ENCODE measurements at places on chromosomes 16 and 17.

- no peak for DNase-seq
Measured at GRCh38 chr16:57533431-57534336, 2.7 kb downstream of the CCDC102A start.

GRCh38 chr17:10729334-10730193 is at the start of gene TMEM220:
TMEM220 (minus strand) TSS chr17:10730023; CDS start chr17:10729851, 172 bp downstream.
- no peak for DNase-seq

DNA sequence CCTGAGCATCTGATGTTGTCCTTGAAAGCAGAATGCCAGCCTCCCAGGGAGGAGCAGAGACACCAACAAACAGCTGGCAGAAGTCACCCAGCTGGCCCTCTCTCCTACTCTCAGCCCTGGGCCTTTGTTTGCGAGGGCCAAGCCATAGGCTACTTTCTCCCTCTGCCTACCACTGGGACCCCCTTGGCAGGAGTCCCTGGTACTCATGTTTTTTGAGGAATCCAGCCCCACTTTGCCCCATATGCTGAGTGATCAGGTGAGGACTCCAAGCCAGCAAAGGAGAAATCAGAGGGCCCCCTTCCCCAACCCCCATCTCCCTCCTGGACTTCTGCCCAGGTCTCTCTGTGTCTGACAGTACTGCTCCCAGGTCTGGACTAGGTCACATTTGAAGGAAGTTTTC is 121.9 kb downstream of the USP31 start:
- no peak for DNase-seq

DNA sequence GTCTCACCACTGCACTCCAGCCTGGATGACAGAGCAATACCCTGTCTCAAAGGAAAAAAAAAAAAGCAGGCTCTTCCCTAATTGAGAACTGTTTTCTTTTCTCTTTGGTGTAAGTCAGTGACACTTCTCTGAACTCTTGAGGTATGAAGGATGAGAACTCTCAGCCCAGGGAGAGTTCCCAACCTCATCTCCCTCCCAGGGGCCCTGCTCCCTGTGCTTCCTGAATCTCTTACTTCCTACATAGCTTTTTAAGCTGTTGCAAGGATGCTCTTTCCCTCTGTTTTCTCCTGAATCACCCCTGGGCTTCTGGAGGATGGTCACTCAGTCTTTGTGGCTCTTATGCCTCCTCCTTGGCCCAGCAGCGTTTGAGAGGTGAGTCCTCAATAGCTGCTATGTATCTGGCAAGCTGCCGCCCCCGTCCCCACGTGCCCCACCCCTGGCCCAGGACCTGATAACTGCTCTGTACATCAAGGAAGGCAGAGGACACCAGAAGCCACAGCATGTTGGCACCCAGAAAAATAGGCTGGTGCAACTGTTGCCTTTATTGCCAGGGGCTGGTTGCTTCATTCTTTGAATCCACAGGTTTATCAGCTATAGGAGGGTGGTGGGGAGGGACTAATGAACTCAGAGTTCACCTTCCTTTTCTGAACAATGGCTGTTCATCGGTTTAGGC is 24.0 kb downstream of the IGF2BP1 start:
- no peak for DNase-seq

- DNase-seq = peak; percentile 65
Measured at GRCh38 chr17:48023400-48024148, 14.0 kb downstream of the COPZ2 start.

- DNase-seq = no peak
Measured at GRCh38 chr17:42779936-42780850, at the start of gene WNK4. WNK4 (plus strand) TSS chr17:42780610; CDS start chr17:42780699, 89 bp downstream.

- no peak for DNase-seq
Measured at GRCh38 chr16:19829844-19830692, 54.6 kb downstream of the GPRC5B start.

- no peak for DNase-seq
Measured at GRCh38 chr16:14652726-14653125, 20.0 kb downstream of the BFAR start.

- DNase-seq = no peak
Measured at GRCh38 chr17:57077000-57077399, 8.0 kb upstream of the AKAP1 start.

GRCh38 chr16:1014771-1015495 is 33.4 kb downstream of the SOX8 start:
- no peak for DNase-seq

GRCh38 chr17:7912927-7913524 is 3.1 kb downstream of the RNF227 start:
- DNase-seq = no peak

DNA sequence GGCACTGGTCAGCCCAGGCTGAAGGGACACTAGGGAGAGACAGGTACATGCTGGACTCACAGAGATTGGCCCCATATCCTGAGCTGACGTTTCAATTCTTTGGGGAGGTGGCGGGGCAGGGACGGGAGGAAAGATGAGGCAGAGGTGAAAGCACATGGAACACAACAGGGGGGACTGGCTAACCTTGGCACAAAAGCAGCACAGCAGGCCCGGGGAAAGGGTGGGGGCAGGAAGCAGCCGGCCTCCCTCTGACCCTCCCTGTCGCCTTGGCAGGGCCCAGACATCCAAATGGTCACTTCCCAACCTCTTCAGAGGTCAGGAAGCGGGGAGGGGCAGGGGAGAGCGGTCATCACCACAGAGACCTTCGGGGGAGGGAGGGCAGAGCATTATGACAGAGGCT is 6.6 kb downstream of the VAT1 start:
- no peak for DNase-seq

- DNase-seq = no peak
Measured at GRCh38 chr17:50332196-50332595, 13.7 kb upstream of the XYLT2 start.

GRCh38 chr16:12548270-12548983 is 255.3 kb downstream of the CPPED1 start:
- no peak for DNase-seq

GRCh38 chr17:2985318-2985717 is 78.1 kb downstream of the OR1D5 start:
- no peak for DNase-seq

DNA sequence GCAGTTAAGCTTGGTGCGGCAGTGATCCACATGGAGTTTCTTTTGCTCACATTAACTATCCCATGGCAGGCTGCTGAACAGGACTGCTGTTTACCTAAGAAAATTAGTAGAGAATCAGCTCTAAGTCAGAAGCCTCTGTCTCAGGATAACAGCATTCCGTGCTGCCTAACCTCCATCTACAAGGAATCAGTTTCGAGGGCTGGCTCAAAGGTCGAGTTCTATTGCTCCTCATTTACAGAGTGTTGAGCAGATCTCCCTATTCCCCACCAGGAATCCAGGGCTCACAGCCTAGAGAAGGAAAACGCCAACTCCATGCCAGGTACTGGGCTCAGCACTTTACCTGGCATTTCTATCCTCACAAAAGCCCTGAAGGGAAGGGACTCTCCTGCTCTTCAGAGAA is 9.9 kb downstream of the GINS2 start:
- DNase-seq = no peak

DNA sequence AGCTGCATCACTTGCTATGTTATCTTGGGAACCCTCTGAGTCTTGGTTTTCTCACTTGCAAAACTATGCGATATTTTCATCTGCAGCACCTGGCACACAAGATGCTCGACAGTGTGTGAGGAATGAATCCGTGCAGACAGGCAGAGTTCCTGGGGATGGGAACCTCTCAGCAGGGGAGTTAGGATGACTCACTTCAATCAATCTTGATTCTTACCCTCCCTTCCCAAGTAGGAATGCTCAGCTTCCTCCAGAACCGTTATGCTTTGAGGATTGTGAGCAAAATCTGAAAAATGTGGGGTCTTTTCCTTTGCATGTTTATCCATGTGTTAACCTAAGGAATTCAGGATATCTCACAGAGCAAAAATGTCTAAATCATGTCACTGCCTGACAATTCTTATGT is 68.9 kb upstream of the HNF1B start:
- no peak for DNase-seq

GRCh38 chr16:82700541-82701235 is 73.9 kb downstream of the CDH13 start:
- no peak for DNase-seq

GRCh38 chr17:79183293-79184158 is 108.9 kb downstream of the ENGASE start:
- no peak for DNase-seq

DNA sequence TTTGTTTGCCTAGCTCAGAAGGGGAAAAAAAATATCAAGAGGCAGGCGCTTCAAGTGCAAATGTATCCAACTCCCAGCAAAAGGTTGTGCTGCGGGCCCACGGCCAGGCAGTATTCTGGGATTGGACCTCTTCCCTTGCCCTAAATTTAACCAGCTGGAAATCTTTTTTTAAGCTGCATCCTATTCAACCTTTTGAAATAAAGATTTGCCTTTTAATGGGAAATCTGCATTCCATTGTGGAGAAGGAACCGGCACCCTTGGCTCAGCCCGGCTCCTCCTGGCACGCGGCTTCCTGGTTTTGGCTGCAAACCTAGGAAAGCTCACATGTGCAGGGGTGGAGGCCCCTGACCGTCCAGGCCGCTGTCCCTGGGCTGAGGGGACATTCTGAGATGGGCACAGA is 38.8 kb upstream of the ENPP7 start:
- no peak for DNase-seq

DNA sequence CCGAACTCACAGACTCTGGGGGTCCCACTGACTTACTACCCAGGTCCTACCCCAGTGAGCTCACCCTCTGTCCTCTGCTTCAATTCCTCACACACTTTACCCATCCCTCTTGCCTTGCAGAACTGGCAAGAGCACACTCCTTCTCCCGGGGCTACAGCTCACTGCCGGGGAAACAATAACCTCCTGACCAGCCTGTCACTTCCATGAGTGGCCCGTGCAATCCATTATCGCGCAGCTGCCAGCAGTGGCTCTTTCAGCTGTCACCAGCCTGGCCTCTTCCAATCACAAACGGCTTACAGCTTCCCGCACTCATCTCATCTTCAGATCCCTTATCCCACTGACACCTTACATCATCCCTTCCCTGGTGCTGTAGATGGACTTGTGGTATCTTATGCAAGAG is 79.5 kb downstream of the CPPED1 start:
- DNase-seq = no peak

DNA sequence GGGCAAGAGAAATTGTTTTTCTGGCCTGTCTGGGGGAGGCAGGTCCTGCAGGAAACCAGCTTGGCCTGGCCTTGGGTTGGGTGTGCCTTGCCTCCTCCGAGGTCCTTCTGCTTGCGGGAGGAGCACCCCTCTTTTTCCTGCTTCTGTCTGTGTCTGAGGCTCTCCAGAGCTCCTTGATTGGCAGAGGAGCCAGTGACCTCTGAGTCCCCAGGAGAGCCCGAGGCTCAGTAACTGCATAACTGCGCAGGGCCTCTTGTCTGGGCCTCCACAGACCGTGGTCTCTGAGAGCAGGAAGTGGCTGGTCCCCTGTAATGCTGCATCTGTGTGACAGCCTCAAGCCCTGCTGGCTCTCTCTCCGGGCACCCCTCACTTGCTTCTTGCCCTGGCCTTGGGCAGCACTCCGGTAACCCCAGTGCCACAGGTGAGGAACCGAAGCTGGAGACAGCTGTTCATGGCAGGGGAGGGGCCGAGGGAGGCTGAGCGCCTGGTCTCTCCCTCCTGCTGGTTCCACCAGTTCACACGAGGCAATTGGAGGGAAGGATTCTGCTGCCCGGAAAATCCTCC is 1.6 kb downstream of the CAPN15 start:
- no peak for DNase-seq

DNA sequence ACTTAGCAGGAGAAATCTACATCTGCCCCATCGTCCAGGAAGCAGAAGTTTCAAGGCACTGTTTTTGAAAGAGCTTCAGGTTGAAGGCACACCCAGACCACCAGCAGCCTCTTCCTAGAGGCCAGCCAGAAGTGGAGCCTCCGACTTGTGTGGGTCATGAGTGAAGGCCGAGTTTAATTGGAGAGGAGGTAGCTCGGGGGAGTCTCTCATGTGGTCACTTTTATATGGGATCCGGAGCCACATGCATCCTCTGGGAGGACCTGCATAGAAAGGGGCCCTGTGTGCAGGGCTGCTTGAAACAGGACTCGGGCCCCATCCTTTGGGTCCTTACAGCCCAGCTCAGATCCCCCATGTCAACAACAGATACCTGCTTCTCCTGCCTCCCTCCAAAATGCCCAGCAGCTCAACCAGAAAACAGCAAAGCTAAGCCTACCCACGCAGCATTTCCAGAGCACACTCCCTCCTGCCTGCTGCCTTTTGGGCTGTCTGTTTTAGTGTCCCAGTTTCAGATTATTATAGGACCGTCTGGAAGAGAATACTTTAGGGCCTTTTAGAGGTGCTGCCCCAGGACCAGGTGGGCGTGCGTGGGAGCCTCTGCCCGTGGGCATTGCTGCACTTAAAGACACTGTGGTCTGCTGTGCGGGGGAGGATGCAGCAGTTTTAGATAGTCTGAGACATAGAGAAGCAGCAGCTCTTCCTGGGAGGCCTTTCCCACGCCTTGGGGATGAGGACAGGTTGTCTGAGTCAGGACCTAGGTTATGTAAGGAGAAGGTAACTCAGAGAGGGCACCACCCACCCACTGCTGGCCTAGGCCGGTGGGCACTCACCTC is 29.5 kb downstream of the MPRIP start:
- DNase-seq = no peak

GRCh38 chr17:74485841-74486240 is 19.4 kb downstream of the CD300A start:
- DNase-seq = no peak

DNA sequence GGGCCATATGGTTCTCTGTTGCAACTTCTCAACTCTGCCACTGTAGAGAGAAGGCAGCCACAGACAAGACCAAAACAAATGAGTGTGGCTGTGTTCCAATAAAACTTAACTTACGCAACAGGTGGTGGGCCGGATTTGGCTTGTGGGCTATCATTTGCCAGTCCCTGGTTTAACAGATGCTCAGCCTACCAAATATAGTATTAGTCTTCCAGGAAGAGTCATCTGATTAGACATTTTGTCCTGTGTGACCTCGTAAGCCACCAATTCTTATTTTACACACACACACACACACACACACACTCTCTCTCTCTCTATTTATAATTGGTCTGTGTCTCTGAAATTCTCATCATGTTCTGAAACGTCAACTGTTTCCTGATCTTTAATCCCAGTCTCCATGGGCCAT is 245.9 kb downstream of the XYLT1 start:
- no peak for DNase-seq

- peak; percentile 56 for DNase-seq
Measured at GRCh38 chr17:42548070-42548837, 4.5 kb upstream of the HSD17B1 start.

GRCh38 chr16:530111-530817 is 2.8 kb downstream of the CAPN15 start:
- DNase-seq = no peak
